Tongue (tissue), 3 donors: ENCODE measurements at places on chromosomes 5 and 9. TPM values are rescaled to one million over a fixed set of nuclear protein-coding genes. Genes with fewer than 3 reads are reported as not detected.

Gene MZB1
- total RNA-seq: 0.62 TPM

Gene RNF180
- 7.3 TPM for total RNA-seq

Gene FGFR4
- 130 TPM for total RNA-seq

Gene ABLIM3
- total RNA-seq: 25.4 TPM

Gene C1QTNF3
- 122 TPM for total RNA-seq

Gene NUTM2G
- total RNA-seq: not detected

Gene CARD6
- 3.1 TPM for total RNA-seq

Gene BAAT
- 0.41 TPM for total RNA-seq

Gene LECT2
- total RNA-seq: not detected

Gene HAPLN1
- 1.6 TPM for total RNA-seq

Gene GLRA1
- total RNA-seq: not detected

Gene SPINK4
- total RNA-seq: not detected

Gene SVEP1
- total RNA-seq: 26.4 TPM

Gene C5orf58
- not detected for total RNA-seq

Gene PCDHA4
- 1.4 TPM for total RNA-seq

Gene CCL28
- total RNA-seq: 13.0 TPM

Gene ARL15
- 56.6 TPM for total RNA-seq

Gene CORO2A
- 2.9 TPM for total RNA-seq

Gene PCDHA7
- total RNA-seq: 0.21 TPM

Gene TMED9
- total RNA-seq: 91.9 TPM

Gene CARD9
- 4.3 TPM for total RNA-seq

Gene SMIM33
- total RNA-seq: not detected
